ENCODE measurements at places on chromosomes 12 and 14.
A peak's percentile ranks its signal among the peaks of the same experiment; 100 is the strongest.

DNA sequence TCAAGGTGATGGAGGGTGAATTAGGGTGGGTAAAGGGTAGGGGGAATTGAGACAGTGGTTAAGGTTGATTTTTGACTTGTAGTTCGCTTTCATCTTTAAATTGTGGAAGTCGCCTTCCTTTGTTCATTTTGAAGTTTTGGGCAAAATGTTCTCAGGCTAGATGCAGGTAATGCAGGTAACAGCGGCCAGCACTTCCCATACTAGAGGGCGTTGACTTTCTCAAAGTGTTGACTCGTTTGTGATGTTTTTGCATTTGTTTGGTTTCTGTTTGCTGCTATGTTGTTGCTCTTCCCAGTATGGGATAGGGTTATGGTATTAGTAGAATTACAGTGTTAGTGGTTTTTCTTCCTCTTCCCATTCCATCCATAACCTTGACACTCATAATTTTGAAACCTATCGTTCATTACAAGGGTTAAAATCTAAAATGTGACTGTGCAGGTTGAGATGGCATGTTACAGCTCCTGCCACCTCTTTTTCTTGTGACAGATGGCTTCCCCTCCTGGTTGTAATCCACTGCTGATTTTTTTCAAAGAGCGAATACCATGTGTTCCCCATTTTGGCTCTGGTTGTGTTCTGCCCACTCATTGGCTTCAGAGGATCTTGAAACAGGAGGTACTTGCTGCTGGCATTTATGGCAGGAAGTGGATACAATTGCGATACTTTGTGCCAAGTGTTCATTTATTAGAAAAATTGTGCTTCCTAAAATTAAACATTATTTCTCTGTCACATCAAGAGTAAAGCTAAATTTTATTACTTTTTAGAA lies 57.1 kb downstream of the ERC1 start:
- DNase-seq: no peak

DNA sequence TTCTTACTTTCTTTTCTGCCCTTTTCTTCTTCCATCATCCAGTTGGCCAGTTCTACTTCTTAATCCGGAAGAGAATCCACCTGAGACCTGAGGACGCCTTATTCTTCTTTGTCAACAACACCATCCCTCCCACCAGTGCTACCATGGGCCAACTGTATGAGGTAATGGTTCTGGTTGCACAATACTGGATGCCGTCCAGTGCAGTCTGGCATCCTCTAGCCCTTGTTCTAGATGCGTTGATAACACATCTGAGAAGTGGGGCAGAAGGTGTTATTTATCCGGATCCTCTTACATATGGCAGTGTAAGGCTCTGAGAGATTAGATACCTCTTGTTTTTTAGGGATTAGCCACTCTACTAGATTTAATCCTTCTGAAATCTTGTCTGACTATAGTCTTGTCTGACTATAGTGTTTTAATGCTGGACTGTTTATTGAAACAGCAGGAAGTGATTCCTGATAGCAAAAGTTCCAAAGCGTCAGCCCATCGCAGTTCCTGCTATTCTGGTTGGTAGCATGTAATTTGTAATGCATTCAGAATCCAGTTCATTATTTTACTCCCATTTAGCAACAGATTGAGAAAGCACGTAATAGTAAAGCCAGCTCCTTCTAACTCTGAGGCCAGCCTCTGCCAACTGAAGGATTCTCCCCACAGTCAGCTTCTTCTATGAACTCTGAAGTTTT lies 7.9 kb downstream of the GABARAPL1 start:
- no peak for DNase-seq

- DNase-seq: no peak
Measured at GRCh38 chr12:7642876-7643309, 22.8 kb downstream of the APOBEC1 start.

DNA sequence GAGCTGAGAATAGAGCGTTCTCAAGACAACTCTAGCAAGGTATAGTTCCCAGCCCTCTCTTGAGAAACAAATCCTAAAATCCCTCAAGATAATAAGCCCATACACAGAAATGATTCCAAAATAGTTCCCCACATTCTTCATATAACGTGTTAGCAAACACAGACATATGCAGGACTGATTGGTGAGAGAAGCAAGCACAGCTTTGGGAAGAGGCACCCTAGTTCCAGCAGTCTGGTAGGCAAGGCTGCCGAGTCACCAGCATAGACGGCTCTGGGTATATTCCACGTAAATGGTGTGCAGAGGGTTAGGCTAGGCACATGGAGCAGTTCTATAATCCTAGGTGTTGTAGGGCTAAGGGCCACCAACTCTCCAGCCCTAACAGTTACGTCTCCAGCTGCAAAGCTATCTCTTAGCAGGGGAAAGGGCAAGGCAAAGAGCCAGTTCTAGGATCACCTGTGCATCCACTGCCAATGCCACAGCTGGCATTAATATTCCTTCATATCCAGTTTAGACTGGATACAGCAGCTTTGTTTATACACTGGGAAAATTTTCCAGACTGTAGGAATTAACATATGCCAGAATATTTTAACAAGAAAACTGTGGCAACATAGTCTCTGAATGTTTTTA lies 52.9 kb downstream of the SH2B3 start:
- no peak for DNase-seq

DNA sequence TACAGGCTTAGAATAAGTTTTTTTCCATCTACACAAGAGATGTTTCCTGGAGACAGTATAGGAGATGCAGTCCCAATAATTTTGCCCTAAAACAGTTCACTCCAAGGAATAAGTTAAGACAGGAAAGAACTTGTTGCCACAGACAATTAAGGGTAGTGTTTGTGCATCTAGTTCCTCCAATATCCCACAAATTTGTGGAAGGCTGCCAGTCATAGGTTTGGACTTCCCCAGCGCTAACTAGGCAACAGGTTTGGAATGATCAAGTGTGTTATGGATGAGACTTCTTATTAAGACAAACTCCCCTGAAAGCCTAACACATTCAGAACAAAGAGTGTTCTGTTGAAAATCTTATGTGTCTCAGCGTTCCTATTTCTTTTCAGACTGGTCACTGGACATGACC lies 611.0 kb downstream of the CCER1 start:
- no peak for DNase-seq

GRCh38 chr12:20507711-20508110 lies 139.4 kb downstream of the PDE3A start:
- no peak for DNase-seq

GRCh38 chr14:89504602-89505313 lies 87.7 kb upstream of the FOXN3 start:
- DNase-seq: no peak

GRCh38 chr12:120413901-120414695 lies 23.8 kb upstream of the COX6A1 start:
- DNase-seq: no peak

DNA sequence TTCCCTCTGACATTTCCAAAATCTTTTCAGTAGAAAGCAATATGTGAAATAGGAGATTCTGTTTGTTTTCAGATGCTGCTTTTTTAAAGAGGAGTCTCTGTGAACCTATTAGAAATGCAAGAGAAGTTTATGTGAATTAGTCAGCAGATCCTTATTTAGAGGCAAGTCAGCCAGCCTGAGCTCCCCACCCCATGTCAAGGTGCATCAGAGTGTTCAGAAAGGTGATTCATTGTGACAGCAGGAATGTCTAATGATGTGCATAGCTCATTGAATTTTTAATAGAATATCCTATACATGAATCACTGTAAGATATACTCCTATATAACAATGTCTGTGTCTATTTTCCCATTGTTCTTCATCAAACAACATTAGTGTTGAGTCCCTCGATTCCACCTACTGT lies 1222.4 kb upstream of the USP15 start:
- DNase-seq: no peak

GRCh38 chr14:75343911-75344310 lies 65.3 kb downstream of the FOS start:
- DNase-seq: no peak

- no peak for DNase-seq
Measured at GRCh38 chr14:81162941-81163340, 57.8 kb downstream of the GTF2A1 start.

DNA sequence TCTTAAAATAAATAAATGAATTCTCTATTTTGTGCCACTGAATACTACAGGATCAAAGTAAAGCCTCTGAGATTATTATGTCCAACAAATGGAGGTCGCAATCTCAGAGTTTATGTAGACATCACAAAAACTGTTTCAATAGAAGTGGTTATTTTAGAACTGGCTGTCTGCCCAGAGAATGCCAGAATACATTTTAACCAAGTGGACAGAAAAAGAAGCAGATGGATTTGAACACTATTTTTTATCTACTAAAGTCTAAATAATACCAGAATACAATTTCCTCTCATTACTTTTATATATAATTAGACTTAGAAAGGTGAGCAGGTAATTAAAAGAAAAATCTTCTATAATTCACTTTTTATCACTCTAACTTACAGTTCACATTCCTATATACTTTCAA lies 118.3 kb downstream of the MED13L start:
- DNase-seq: no peak

DNA sequence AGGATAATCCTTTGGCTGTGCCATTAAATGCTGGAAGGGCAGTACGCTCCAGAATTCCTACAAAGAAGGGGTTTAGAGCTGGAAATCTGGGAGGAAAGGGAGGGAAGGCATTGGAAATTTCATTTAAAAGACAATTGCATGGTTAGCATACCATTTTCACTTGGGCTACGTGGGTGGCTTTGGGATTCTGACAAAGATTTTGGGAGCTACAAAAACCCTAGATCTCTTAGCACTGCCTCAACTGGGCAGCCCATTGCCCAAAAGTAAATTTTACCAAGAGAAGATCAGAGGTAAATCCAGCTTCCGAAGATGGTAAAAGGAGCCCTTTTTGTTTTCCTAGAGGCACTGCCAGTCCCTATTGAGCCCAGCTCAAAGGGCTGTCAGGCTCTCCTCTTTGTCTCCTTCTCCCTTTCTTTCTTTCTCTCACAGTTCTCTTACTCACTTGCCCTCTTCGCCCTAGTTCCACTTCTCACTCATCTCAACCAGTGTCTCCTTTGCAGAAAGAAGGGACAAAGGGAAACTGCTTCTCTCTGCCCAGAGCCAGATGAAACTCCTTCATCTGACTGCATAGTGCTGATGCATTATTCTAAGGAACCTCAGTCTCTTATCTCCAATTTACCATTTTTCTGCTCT lies 125.4 kb upstream of the PLEKHA5 start:
- DNase-seq: no peak

DNA sequence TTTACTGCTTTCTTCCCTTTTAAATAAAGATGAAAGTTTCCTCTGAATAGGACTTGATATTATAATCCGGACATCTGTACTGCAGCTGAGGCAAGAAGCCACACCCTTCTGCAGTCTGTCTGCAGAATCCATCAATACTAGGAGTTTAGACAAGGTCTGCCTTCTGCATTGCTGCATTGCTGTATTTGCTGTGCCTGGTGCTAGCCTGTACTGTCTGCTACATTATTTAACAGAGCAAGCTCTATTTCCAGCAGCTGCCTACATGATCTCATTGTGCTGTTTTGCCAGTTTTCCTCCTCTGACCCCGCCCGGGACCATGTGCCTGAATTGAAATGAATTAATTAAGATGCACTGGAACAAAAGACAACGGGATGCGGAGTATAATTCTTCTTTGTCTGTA lies 1.7 kb downstream of the TUBA1A start:
- DNase-seq: no peak

DNA sequence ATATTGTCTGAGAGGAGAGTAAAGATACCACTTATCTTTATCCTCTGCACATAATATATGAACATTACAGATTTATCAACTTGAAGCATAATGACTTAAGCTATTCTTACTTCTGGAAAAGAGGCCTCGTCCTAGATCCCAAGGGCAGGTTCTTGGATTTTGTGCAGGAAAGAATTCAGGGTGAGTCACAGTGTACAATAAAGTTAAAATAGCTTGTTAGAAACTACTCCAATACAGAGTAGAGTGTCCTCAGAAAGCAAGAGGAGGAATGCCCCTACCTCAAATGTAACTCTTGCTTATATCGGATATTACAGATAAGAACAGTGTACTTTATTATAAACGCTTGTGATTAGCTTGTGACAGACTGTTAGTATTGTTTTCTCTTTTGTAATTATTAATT lies 41.9 kb upstream of the ABCC9 start:
- DNase-seq: no peak

GRCh38 chr12:121799842-121800693 lies 3.7 kb upstream of the SETD1B start:
- peak; percentile 81 for DNase-seq

DNA sequence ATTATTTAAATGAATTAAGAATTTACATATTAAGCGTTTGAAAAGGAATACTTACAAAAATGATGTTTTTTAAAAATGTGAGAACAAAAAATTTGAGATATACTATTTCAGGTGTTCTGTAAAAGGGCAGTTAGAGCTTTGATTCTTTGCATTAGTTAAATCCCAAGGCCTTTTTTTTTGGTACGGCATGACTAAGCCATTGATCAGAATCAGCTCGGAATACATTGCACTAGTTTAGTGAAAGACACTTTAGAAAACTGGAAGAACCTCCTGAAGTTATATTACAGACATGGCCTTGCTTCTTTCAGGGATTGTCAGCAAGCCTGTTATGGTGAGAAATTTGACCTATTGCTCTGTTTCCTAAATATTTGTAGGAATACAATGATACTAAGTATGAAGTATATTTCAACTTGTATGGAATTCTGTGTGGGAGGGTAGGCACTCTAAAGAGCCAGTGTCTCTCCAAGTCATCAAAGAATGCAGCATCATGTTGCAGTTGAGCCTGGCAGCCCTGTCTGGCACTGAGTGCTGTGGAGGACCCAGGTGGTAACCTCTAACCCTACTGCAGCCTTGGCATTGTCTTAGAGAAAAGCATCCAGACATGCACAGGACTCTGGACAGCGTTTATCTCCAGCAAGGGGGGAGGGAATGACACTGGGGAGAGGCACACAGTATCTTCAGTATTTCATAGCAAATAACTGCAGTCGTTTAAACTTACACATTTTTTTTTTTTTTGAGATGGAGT lies 1.5 kb downstream of the KLC1 start:
- no peak for DNase-seq

GRCh38 chr12:52952076-52952801 lies 3.3 kb downstream of the KRT18 start:
- DNase-seq: no peak

- DNase-seq: no peak
Measured at GRCh38 chr12:19036673-19037357, 92.7 kb upstream of the PLEKHA5 start.

DNA sequence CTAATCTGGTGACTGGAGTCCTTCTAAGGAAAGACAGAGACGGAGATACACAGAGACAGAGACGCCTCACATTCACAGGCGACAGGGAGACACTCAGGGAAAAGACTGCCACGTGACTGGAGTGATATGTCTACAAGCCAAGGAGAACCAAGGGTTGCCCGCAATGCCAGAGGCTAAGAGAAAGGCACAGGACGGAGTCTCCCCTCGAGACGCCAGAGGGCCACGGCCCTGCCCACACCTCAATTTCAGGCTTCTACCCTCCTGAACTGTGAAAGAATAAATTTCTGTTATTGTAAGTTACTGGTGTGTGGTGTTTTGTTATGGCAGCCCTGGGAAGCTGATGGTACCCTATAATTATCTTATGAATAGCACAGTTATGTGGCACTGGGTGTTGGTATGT lies 11.6 kb upstream of the RAN start:
- no peak for DNase-seq

- no peak for DNase-seq
Measured at GRCh38 chr14:60645126-60645741, 4.0 kb downstream of the SIX1 start.

GRCh38 chr12:49588721-49589516 lies 16.5 kb downstream of the FAM186B start:
- DNase-seq: no peak

Measured in stimulated activated CD4-positive, alpha-beta T cell treated with anti-CD3 and anti-CD28 coated beads, TNF-alpha, amount 100 ng/mL, for 4 hours (primary cell).